Smooth muscle cell of the umbilical artery (primary cell): ENCODE measurements at places on chromosomes 6 and 20. TPM values are rescaled to one million over a fixed set of nuclear protein-coding genes. Genes with fewer than 3 reads are reported as not detected.

Gene HAO1
- not detected in 2 replicates for total RNA-seq

Gene SOX18
- total RNA-seq = under 0.01 TPM in 1 of 2 replicates, not detected in the other

Gene OR12D3
- total RNA-seq = not detected in 2 replicates

Gene VTA1
- 46.9 and 72.2 TPM in 2 replicates for total RNA-seq

Gene C6orf118
- not detected in 2 replicates for total RNA-seq
